ENCODE measurements at places on chromosomes 1 and 21.

DNA sequence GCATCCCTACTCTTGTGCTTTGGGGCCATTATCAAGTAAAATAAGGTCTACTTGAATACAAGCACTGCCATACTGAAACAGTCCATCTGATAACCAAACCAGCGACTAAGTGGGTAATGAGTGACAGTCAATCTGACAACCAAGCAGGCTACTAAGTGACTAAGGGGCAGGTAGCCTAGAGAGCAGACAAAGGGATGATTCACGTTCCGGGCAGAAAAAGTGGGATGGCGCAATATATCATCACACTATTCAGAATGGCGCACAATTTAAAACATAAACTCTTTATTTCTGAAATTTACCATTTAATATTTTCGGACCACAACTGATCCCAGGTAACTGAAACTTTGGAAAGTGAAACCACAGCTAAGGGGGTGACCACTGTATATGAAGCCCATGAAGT is 17.7 kb downstream of the NGF start:
- DNase-seq: no peak

DNA sequence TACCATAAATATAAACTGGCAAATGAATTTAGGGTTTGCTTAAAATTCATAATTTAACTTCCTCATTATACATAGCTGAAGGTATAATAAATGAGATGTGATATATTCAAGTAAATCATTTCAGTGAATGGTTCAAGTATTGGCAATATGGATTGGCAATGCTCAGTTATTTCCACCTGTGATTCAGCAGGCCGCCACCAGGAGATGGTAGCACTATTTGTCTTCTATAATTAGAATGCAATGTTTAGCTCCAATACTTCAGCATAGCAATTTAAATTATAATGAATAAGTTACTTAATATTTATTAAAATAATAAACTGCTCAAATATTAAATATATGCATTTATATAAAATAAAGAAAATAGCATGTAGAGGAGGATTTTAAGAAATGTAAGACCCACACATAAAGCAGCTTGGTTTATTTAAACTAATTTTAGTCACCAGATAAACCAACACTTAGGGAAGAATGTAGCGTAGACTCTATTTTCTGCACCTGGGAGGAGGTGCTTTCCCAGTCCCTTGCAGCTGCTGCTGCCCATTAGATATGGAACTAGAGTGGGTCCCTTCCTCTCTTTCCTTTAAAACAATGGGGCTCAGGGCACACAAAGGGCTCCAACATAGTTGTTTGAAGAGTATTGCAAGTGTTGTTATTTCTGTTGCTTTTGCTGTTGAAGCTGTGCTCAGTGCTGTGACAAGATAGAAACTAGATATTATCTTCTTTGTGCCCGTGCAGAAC is 62.1 kb downstream of the PLPPR4 start:
- DNase-seq: no peak

GRCh38 chr1:77605246-77606026 is 77.0 kb downstream of the ZZZ3 start:
- DNase-seq: no peak

- DNase-seq: no peak
Measured at GRCh38 chr1:67850611-67851075, 17.4 kb upstream of the GNG12 start.

DNA sequence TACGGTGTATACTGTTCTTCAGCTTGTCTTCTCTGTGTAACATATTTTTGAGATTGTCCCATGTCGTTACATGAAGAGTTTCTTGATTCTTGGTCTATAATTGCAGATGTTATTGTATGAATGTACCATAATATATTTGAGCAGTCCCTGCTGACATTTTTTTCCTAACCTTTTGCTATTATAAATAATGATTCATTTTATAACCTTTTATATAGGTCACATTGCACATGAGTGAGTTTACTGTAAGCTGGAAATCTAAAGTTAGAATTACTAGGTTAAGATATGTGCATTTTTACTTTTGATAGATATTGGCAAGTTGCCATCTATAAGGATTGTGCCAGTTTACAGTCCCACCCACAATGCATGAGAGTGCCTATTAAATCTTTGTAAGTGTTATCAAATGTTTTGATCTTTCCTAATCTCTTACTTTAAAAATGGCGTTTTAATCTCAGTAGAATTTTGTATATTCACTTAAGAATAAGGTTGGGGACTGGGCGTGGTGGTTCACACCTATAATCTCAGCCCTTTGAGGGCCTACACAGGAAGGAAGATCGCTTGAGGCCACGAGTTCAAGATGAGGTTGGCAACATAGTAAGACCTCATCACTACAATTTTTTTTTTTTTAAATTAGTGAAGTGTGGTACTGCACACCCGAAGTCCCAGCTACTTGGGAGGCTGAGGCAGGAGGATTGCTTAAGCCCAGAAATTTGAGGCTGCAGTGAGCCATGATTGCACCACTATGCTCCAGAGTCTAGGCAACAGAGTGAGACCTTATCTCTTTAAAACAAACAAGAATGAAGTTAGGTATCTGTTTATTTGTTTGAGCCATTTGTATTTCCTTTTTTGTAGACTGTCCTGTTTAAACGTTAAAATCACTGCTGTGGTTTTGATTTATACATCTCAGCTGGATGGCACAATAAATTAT is 36.5 kb downstream of the ZMYM1 start:
- DNase-seq: no peak

GRCh38 chr1:23651069-23651808 is 40.4 kb upstream of the RPL11 start:
- DNase-seq: no peak

DNA sequence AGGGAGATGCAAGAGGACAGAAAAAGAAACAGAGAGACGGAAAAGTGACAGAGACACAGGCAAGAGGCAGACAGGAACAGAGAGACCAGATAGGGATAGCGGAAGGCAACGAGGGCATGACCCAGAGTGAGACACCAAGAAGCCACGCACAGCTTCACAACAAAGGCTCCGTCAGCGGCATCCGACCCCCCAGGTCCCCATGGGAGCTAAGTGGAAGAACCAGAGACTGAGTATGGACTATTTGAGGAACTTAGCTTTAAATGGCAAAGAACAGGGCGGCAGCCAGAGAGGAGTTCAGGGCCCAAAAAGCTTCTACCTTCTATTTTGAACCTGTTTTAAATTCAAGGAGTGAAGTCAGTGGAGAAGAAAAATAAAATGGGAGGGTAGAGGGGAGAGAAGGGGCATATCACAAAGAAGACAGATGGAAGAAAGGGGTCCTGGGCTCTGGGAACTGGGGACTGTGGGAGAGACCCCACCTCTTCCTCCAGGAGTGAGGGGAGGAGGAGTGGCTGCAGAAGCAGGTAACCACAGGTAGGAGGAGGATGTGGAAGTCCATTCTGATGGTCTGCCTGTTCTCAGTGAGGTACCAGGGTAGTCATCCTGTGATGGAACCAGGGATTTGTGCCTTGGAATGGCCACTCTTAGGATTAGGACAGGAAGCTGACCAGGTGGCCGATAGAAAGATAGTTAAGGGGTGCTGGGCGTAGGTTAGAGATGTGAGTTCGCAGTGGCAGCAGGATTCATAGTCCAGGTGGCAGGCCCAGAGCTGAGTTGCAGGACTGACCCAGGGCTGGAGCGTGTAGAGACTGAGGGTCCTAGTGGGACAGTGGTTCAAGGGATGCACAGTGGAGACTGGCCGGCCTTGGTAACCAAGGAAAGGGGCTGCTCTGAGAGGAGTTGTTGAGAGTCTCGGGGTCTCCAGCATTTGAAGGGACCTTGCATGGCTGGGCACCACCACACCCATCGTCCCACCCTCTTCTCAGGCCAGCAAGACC is 37.7 kb downstream of the CSMD2 start:
- DNase-seq: no peak

DNA sequence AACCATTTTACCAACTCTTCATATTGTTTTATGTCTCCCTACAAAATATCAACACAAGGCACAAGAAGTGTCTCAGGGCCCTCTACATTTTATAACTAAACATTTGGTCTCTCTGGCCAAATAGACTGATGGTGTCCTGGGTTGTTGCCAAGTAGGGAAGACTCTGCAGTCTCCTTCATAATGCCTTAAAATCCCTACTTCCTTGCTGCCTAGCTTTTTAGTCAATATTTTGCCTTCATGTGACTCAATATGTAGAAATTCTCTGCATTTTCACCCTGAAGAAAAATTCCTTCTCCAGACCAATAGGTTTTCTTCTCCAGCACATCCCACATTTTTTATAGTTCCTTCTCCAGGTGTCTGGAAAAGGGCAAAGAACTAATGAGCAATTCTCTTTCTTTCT is 72.6 kb upstream of the IPO9 start:
- no peak for DNase-seq

- no peak for DNase-seq
Measured at GRCh38 chr1:202890392-202890791, 1.4 kb upstream of the RABIF start.

- DNase-seq: no peak
Measured at GRCh38 chr1:18309552-18310155, 171.1 kb upstream of the KLHDC7A start.

DNA sequence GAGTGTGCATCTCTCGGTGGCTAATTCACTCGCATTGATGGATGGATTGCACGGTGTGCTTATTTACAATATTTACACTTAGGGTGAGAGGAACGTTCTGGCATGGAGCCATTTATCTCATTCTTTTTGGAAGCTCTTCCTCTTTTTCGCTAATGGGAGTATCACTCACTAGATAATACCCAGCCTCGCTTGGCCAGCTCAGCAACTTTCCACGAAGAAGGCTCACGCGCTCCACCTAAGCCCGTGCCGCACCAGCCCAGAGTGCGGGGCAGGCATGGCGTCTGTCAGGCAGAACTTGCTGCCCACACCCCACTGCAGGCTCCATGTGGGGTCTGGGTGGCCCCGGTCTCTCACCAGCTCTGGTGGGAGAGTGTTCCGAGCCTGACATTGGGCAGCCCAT is 484.9 kb downstream of the NPHP4 start:
- no peak for DNase-seq

GRCh38 chr1:47557066-47557465 is 119.2 kb downstream of the FOXD2 start:
- DNase-seq: no peak

GRCh38 chr1:1067860-1068516 is 6.1 kb downstream of the RNF223 start:
- no peak for DNase-seq

GRCh38 chr1:10228528-10228927 is 18.2 kb downstream of the KIF1B start:
- no peak for DNase-seq

All from GM19239 (cell line).